ENCODE measurements at places on chromosomes 1 and 21. TPM values are rescaled to one million over a fixed set of nuclear protein-coding genes. Genes with fewer than 3 reads are reported as not detected.
A peak's percentile ranks its signal among the peaks of the same experiment; 100 is the strongest.

- DNase-seq: peak; percentile 88
These were observed 4.7 kb downstream of the LAX1 start for GRCh38 chr1:203769505-203770343.

DNA sequence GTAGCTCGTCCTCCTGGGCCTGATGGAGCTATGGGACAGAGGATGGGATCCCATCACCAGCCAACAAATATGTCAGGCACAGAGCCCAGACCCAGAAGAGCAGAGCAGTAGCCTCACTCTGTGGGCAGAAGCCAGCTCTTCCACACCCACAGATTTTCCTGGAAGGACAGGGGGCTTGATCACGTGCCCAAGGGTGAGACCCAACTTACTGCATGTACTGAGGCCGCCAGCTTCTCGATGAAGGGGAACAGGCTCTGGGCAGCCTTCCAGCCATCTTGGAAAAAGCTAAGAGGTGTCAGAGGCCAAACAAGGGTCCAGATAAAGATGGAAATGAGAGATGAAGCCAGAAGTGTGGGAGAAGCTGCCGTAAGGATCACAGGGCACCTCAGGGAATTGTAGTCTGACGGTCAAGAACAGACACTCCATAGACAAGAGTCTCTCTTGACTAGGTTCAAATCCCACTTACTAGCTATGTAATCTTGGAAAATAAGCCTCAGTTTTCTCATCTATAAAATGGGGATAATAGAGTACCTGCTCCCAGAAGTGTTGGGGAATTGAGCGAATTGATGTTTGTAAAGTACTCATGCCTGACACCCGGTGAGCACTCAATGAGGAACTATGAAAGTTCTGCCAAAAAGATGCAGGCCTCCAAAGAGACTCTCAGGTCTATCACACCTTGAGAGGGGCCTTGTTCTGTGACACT, 17.0 kb upstream of the TCEA3 start:
- peak; percentile 35 for DNase-seq

DNA sequence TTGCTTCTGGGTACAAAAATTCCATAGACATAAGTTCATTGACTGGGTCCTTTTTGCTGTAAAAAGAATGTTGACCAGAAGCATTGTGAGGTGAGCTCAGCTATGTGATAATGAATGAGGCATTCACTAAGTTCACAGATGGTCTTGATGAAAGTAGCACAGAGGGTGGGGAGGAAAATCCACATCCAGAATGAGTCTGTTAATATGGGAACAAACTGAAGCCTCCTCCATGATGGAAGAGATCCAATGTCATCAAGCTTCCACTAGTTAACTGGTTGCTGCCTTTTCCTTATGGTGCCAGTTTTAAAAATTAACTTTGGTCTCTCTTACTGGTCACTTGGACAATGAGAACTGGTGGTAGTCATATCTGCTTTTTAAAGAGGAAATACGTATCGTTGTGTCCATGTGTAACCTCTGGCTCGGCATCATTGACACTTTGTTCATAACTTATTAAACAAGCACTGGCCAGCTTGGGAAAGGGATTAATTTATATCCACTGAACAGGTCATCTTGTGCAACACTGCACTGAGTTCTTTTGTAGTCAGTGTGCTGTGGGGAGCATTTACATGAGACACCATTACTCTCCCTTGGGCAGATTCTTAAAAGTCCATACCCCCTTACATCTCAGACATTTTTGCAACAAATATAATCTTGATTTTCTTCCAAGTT, 88.6 kb downstream of the ADAMTS1 start:
- peak; percentile 35 for DNase-seq

DNA sequence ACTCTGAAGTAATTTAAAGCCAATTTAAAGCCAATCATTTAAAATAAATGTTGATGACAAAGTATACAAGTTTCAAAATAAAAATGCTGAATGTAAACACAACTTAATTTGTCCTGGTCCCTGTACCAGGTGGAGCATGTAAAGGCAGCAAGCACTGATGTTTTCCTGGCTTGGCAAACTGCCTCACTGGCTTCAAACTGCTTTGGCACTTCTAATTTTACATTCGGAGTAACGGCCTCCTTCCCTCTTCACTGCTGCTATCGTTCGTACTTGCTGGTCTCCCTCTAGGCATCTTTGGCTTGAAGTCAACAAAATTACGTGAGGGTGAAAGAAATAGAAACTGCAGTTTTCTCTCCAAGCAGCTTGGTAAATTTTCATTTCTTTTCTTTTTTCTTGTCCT, 287.9 kb downstream of the LTN1 start:
- DNase-seq: peak; percentile 68

- peak; percentile 44 for DNase-seq
These were observed 29.5 kb upstream of the ZNF496 start for GRCh38 chr1:247360991-247361731.

- DNase-seq: no peak
These were observed 11.1 kb downstream of the VANGL2 start for GRCh38 chr1:160411271-160412027.

GRCh38 chr1:11238311-11238710, 24.0 kb downstream of the MTOR start:
- no peak for DNase-seq

- DNase-seq: no peak
These were observed 386.1 kb downstream of the KCNH1 start for GRCh38 chr1:210747890-210748289.

GRCh38 chr1:192545896-192546521, 29.6 kb upstream of the RGS1 start:
- DNase-seq: no peak

DNA sequence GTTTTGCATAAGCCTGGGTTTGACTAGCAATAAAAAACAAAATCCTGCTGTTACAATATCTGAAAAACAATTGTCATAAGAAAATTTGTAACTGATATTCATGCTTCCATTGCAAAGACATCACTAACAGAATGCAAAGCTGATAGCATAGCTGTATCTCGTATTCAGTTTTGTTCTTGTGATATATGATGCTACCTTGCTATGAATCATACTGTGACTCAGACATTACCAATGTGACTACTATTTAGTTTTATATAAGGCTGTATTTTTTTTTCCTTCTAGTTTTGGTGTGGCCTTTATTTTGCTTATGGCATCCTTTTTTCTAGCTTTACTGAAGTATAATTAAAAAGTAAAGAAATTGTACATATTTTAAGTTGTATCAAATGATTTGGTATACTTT, 1381.8 kb downstream of the MRPL39 start:
- no peak for DNase-seq

DNA sequence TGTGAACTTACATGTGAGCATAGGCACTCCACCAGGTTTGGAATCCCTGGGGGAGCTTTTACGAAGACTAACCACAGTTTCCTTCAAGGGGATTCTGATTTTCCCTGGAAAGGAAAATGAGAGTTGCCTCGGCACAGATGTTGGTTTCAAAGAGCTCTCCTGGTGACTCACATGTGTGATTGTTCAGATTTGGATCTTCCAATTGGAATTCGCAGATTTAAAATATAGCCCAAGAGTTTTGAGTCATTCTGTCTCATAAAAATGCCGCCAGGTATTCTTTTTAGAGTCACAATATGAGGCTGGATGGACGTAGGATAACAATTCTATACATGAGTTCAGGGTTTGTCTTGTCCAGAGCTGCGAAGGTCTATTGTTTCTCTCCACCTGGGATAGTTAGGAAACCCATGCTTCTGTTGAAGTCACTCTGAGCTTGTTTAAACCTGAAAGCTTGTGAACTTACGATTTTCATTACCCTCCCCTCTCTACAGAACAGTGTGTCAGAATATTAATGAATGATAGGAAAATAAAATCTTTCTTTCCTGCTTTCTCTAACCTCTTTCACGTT, 64.9 kb downstream of the TGFB2 start:
- DNase-seq: peak; percentile 36

DNA sequence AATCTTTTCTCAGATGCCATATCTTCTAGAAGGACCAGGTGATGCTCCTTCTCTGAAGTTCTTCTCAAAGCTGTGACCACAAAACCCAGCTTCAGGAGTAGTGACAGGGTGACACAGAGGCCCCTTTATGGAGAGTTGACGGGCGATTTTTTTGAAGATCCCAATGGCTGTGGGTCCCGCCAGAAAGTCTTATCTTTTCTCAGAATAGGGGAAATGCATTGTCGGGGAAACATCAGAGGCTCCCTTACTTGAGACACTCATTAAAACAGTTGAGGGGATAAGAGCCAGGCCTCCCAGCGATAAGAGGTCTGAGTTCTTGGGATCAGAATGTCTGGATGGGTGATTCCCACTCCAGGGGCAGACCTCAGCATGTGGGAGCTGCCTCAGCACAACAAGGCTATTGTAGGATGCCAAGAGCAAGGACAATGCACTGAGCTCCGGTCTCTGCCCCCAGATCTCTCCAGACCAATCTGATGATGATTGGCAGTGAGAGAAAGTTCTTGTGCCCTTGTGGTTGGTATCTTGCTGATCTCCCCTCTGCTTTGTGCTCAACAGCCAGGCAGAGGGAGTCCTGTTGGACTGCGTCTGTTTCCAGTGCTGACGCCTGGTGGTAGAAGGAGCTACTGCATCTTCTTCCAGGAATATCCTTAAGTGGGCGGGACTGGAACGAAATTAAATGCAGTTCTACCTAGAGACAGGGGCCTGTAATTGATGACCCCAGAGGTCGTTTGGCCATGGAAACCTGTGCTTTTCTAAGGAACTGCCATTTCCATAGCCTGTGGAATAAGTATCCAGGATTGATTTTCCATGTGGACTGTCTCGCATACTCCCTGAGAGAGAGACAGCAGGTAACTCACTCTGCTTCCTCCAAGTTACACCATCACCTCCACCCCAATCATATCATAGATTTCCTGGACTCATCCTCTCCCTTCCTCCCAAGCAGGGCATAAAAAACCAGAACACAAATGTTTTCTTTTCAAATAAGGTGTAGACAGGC, 6.8 kb upstream of the ACKR1 start:
- peak; percentile 84 for DNase-seq

DNA sequence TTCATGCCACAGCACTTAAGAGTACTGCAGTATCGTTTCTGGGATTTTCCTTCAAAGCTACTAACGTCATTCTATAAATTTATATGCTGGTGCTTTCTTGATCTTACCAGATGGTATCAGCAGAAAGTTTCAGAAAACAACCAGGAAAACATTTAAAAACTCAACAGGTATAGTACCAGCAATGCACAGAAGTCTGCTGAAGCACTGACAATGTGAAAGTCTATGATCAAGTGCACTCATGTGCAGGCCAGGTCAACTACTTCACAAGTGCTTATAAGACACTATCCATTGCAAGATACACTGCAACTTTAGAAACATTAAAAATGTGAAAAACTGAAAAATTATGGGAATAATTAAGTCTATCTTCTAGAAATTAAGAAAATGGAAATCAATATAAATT, 34.7 kb downstream of the LYST start:
- no peak for DNase-seq

- DNase-seq: no peak
These were observed 358.9 kb downstream of the RPS6KC1 start for GRCh38 chr1:213409971-213410370.

DNA sequence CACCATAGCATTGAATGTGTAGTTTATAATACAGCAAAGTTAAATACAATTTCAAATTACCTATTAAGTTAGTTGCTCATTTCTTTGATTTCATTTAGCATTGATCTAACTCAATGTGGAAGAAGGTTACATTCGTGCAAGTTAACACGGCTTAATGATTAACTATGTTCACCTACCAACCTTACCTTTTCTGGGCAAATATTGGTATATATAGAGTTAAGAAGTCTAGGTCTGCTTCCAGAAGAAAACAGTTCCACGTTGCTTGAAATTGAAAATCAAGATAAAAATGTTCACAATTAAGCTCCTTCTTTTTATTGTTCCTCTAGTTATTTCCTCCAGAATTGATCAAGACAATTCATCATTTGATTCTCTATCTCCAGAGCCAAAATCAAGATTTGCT, at the start of gene ANGPTL3:
ANGPTL3 (plus strand) TSS at position 240 of the 400 bp plus-strand sequence; CDS start at position 287, 47 bp downstream.
- DNase-seq: no peak

DNA sequence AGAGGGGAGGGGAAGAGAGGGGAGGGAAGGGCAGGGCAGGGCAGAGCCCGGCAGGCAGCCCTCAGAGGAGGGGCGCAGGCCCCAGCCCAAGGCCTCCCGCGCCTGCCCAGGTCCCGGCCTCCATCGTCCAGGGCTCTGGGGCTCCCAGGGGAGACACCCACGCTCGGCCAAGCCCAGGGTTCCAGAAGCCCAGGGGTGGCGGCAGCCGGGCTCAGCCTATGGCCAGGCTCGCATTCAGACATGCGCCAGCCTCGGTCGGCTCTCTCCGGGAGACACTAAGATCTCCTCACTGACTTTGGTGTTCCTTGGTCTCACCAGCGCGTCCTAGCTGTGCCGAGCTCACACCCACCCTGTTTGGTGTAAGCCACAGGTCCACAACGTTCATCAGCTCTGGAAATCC, 7.1 kb upstream of the ANKRD65 start:
- DNase-seq: no peak

DNA sequence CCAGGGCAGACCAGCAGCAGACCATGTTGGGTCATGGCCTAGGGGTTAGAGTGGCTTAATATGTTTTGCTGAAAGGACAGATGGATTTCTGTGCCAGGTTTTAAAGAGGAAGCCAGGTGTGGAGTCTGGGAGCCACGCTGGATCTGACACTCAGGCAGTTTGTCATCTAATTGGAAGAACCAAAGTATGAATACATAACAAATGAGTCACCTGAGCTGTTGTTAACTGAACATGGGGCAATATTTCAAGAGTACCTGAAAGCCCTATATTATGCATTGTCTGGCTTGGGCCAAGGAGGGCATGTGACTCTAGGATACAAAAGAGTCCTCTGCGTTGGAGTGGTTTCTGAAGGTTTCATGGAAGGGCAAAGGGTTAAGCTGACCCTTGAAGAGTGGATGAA, 70.6 kb downstream of the LMO4 start:
- no peak for DNase-seq

- DNase-seq: peak; percentile 29
These were observed 254.4 kb downstream of the AKT3 start for GRCh38 chr1:243595527-243596210.

GRCh38 chr1:147167365-147167764, 4.9 kb downstream of the PRKAB2 start:
- peak; percentile 94 for DNase-seq

DNA sequence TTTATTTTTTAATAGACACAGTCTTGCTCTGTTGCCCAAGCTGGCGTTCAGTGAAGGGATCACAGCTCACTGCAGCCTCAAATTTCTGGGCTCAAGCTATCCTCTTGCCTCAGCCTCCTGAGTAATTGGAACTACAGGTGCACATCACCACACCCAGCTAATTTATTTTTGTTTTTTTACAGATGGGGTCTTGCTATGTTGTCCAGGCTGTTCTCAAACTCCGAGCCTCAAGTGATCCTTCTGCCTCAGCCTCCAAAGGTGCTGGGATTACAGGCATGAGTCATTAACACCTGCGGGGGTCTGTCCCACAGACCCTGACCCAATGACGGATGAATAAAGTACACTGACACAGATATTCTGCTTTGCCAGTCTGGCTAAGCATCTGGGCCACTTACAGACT, 33.6 kb upstream of the ZZZ3 start:
- no peak for DNase-seq

Gene NBL1
- total RNA-seq: 105 TPM

Gene EFNA4
- total RNA-seq: 5.3 TPM

Gene PADI3
- total RNA-seq: not detected

Gene ASAP3
- total RNA-seq: 46.9 TPM

Gene MROH9
- 0.27 TPM for total RNA-seq

Gene TDRD5
- not detected for total RNA-seq

Gene CFH
- total RNA-seq: 517 TPM

Gene ECM1
- total RNA-seq: 8.0 TPM

Gene WNT4
- not detected for total RNA-seq

Gene KRTAP13-2
- total RNA-seq: not detected

Gene SNRPE
- total RNA-seq: 105 TPM
